ENCODE measurements at places on chromosomes 16 and 17.
A peak's percentile ranks its signal among the peaks of the same experiment; 100 is the strongest.

- DNase-seq, result no peak
These were observed 38.2 kb downstream of the GRB2 start for GRCh38 chr17:75367312-75367711.

GRCh38 chr17:77451894-77452852 is 311.4 kb downstream of the SEC14L1 start:
- no peak for DNase-seq

DNA sequence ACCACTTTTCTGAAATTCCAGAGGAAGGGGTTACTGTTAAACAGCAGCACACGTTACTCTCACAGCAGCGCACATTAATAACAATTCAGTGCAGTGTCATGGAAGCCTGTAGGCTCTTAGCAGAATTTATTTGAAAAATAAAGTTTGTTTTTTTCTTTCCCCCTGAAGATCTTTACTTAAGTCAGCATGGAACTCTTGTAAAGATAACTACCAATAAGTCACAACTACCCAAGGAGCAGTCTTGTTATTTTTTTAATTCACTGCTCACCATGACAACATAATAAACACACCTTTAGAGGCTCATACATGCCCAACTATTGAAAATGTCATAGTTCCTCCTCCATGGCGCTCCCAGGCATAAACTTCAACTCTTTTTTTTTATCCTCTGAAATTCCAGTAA is 31.8 kb upstream of the PSMD7 start:
- no peak for DNase-seq

DNA sequence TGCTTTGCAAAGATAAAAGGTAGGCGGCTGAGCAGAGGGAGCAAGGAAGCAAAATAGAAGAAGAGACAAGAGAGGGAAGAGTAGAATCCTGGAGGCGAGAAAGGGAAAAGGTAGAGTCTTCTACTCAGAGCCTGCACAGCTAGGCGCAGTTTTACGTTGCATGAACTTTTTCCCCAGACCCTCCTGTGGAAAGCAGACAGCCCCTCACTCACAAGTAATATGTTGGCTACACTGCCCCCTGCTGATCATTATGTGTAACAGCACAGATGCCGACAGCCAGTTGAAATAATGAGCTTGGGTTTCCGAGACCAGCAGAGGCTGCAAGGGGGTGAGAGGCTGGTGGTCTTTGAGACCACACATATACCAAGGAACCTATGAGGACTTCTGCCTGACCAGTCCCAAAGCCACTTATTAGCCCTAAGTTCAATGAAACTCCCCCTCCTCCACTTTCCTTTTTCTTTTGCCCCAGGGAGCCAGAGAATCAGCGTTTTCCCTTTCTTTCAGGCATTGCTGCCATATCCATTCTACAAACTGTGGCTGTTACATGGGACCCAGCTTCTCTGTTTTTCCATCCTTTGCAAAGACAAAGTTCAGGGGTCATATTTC is 22.5 kb upstream of the CMTR2 start:
- peak; percentile 11 for DNase-seq

GRCh38 chr17:33175562-33175961 is 117.5 kb downstream of the ASIC2 start:
- no peak for DNase-seq

GRCh38 chr16:79532785-79533184 is 67.8 kb downstream of the MAF start:
- DNase-seq, result no peak

- DNase-seq, result no peak
These were observed 22.5 kb downstream of the NPRL3 start for GRCh38 chr16:116015-116414.

DNA sequence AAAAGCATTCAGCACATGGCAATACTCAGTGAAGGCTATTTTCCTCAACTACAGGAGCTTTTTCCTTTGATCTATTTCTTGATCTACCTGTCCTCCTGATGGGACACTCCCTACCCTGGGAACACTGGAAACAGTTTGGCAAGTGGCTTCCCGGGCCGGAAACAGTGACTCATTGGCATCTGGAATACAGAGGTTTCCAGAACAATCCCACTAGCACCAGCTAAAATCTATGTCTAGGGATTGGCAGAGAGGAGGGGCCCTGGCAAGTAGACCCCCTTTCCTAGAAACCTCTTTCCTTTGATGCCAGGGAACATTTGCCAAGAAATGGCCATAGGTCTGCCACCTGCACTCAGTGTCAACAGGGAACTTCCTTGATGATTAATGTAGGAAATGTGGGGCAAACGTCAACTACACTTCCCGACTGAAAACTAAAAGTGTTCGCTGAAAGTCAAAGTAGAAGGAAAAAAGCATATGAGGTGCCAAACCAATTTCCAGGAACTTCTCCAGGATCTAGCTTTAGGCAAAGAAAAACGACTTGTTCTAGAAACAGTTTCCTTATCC is 30.4 kb upstream of the FBXW10B start:
- no peak for DNase-seq

- DNase-seq, result no peak
These were observed 32.4 kb downstream of the LCMT1 start for GRCh38 chr16:25143928-25144327.

DNA sequence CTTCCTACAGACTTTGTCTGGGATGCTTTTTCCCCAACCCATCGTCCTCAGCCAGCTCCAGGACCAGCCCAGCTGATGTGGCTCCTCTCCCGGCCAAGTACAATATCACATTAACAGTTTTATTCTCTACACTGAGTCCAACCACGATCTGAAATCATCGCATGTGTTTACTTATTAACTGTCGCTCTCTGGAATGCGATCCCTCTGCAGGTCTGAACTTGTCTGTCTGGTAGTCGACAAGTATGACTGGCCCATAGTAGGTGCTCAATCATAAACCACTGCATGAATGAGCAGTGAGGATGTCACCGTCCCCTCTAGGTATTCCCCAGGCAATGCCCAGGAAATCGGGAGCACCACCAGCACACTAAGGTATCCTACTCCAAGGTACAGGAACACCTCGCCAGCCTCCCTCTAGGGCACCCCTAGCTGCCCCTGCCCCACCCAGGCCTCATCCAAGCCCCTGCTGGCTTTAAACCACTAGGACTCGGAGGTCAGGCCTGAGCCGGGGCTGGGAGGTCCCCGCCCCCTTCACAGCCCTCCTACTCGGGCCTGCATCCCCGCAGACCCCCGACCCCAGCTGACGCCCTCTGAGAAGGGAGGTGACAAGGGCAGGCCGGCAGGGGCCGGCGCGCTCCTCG is 27.7 kb downstream of the RTN4RL1 start:
- DNase-seq, result no peak

DNA sequence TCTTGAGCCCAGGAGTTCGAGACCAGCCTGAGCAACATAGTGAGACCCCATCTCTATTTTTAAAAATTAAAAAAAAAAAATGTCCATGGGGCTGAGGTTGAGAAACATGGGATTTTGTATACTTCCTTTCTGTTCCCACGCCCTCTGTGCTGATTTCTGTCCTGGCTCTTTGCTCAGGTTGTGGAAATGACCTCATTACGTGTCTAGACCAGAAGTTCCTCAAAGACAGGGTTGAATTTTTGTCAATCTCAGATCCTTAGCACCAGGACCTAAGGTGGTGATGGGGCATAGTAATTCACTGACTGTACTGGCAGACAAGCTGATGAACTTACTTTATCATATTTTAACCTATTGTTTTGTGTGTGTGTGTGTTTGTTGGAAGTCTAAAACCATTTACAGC is 11.2 kb upstream of the HNF1B start:
- no peak for DNase-seq

DNA sequence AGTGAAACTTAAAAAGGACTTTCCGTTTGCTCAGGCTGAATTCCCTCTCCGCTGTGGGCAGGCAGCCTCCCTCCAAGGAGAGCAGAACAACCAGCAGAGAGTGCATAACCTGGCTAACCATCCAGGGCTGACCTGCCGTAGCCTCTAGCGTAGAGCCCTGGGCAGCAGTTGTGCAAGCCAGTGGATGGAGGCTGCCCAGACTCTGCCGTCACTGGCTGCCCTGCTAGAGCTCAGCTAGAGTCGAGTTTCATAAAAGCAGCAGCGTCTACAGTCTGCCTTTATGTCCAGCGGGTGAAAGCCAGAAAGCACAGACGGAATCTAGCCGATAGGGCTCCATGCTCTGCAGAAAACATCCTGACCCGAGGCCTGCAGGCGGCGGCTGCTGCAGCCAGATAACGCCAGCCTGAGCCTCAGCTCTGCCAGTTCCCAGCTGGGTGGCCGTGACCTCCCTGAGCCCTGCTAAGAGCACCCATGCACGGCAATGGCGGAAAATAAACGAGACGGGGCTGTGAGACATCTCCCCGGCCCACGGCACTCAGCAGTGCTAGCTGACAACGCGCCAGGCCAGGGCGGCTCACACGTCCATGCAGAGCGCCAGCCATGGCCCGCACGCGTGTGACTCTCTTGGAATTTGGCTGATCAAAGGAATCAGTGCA is 231.3 kb downstream of the ENGASE start:
- no peak for DNase-seq

Data from activated T-cell treated with anti-CD3 and anti-CD28 coated beads for 4 hours (primary cell).